AG08396 (cell line): ENCODE measurements at places on chromosomes 6 and 20.

DNA sequence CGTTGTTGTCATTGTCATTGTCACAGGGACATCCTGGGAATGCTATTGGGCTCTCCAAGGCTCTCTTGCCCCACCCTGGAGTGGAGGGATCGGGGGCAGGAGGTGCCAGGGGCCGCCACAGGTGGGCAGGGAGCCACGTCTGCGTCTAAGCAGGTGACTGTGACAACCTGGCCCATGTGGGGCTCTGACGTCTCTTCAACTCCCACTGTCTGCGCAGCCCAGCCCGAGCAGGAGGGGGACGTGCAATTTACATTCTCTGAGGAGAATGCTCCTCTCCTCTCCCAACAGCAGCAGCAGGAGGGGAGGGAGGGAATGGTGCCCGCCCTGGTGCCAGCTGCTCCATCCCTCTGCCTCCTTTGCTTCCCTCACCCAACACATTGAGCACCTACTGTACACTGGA, 50.1 kb downstream of the GRM4 start:
- no peak for DNase-seq

DNA sequence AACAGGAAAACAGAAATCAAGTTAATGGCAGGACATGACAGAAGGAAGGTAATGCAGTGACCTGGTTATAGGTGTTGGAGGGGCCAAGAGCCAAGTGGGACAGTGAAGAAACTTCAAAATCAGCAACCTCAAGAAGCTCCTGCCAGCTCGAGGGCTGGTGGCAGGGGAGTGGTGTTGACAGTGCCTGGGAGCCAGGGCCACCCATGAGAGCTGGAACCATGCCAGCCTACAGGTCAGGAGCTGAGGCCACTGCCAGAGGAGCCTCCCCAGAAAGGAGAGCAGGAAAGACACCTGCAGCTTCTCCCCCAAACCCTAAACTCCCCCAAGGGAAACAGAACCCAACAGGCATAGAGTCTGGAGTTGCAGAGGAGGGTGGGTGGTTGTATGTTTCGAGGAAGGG, 262.1 kb downstream of the LRFN2 start:
- DNase-seq: no peak

DNA sequence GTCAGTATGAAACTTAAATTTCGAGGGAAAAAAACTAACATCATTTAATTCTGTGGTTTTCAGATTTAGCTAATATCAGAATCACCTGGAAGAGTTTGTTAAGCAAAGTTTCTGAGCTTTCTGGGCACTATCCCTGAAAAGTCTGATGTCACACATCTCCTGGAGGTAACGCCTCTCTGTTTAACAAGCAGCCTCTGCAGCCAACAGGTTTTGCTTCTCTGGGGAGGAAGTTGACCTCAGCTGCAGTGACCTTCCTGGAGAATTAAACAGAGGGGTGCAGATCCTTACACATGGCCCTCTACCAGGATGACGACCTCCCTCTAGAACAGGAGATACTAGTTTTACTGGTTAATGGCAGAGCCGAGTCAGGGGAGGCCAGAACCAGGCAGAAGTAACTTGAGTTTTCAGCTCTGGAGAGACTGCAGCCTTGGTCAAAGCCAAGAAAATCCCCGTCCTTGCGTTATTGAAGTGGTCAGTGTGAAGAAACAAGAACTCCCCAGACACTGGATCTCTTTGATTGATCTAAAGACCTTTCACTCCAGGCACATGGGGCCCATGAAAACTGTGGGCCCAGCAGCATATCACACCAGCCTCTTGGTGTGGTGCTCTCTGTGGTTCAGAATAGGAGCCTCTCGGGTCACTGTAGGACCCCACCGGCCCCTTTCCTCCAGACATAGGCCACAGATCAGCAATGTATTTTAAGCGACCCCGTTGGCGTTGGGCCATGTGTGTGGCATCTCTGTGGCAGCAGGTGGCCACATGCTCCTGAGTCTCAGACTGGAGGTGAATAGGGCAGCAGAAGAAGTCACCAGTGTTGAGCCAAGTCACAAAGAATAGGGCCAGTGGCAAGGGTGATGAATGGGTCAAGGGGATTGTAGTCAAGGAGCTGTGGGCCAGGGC, 33.4 kb upstream of the CCR6 start:
- no peak for DNase-seq

GRCh38 chr6:1611322-1611571, 1.5 kb downstream of the FOXC1 start:
- DNase-seq: peak; percentile 81

- DNase-seq: no peak
Observed at GRCh38 chr6:47890326-47890875, 108.6 kb downstream of the OPN5 start.

DNA sequence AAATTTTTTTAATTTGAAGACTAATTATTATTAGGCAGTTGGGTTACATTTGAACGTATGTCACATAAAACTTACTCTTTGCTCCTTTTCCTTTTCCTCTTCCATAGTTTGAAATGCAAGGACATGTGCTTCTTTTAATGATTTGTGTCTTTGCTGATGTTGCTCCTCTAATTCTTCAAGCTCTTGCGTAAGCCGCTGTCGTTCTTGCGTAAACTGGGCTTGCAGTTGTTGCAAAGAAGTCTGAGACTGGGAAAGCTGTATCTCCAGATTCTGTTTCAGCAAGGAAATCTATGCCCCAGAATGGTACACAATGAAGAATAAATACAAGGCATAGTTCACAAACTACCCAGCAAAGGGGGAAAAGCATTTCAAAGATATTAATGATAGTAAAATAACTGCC, 45.1 kb upstream of the MCM9 start:
- no peak for DNase-seq

- no peak for DNase-seq
Observed at GRCh38 chr20:35360033-35360432, 51.7 kb downstream of the UQCC1 start.

DNA sequence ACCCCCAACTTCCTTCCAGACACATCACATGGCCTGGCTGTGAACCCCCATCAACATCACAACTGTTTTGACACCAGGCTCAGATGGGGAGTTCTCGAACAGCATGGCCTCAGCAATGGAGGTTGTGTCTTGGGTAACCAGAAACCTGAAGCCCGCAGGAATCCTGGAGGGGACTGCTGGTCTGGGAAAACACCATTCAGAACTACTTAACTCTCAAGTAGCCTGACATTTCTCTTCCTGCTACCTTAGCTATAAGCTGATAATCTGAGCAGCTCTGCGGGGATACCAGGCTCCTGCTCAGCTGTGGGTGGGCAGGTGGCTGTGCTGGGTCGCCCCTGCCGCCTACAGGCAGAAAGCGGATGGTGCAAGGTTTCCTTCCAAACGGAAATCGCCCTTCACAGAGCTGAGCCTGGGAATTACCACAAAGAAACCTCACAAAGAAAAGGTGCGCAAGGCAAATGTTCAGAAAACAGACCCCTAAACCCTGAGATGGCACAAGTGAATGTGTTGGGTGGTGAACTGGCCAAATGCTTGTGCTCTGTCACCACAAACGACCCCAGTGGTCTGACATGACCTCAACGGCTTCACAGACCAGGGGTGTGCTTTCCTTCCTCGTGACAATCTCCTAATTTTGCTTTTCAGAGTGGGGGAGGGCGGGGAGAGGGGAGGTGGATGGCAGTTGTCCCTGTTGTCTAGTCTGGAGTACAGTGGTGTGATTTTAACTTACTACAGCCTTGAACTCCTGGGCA, 29.5 kb downstream of the SNX5 start:
- peak; percentile 75 for DNase-seq

- DNase-seq: no peak
Observed at GRCh38 chr6:140571145-140571544, 1196.7 kb upstream of the CITED2 start.

GRCh38 chr6:154432533-154433476, 76.2 kb upstream of the IPCEF1 start:
- no peak for DNase-seq
